ENCODE measurements at places on chromosomes 11 and 22. TPM values are rescaled to one million over a fixed set of nuclear protein-coding genes. Genes with fewer than 3 reads are reported as not detected.
A peak's percentile ranks its signal among the peaks of the same experiment; 100 is the strongest.

- DNase-seq: peak; percentile 61
Measured at GRCh38 chr11:119375337-119376196, 5.9 kb downstream of the USP2 start.

WBP2NL gene
- 4.9 TPM for total RNA-seq

TRPM5 gene
- 0.20 TPM for total RNA-seq

GAL3ST1 gene
- 3.5 TPM for total RNA-seq

DGCR6 gene
- total RNA-seq: 3.1 TPM

GRCh38 chr22:32205974-32206773 is 1.3 kb upstream of the RFPL2 start:
- DNase-seq: no peak

GRCh38 chr22:47012589-47013370 is 250.3 kb downstream of the TBC1D22A start:
- no peak for DNase-seq

DNA sequence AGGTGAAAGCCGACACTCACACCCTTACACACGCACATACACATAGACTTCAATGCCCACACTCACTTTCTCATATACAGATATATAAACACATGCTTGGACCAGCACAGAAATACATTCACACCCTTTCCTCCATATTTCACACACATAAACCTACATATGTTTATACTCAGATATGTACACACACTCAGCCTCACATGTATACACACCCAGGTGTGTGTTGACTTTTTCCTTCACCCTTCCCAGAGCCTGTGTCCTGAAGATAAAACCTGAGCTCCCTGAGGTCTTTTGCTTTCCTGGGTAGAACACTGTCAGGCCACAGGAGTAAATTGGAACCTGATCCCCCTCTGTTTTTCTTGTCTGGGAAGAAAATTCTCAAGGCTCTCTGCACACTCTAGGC is 62.8 kb downstream of the INSC start:
- DNase-seq: no peak

DNA sequence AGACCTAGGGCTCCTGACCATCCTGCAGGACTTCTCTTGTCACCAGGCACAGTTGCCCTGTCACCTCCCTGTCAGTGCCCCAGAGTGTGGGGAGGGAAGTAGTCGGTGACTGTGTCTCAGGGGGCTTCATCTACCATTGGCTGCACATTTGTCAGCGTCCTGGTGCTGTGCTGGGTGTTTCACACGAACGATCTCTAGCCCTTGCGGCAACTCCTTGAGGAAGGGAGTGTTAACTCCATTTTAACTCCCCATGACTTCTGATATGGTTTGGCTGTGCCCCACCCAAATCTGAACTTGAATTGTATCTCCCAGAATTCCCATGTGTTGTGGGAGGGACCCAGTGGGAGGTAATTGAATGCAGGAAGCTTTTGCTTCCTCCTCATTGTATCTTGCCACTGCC is 7.1 kb downstream of the TSKU start:
- DNase-seq: no peak

DNA sequence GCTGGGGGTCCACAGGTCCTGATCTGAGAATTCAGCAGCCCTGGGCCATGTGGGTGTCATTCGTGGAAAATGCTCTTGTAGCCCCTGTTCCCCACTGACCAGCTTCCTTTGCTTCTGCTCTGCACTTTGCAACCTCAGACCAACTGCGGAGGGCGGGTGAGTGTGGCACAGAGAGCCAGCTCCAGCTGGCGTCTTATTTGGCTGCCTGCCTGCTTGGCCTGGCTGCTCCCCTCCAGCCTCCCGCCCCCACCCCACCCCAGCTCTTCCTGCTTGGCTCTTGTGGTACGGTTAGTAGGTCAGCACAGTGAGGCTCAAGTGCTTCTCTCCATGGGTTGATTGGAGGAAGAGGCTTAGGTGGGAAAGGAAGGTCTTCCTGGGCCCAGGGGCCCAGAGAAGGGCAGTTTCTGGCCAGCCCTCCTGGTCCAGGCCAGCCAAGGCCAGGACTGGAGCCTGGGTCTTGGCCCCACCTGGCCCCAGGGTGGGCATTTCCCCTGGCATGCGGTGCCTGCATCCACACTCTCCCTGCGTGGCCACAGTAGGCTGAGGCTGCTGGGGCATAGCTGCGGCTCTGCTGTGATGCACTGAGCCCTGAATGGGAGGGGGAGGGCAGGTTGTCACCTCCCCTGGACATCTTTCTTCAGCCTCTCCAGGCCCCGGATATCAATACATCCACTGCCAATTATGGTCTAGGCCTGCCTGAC is 26.5 kb downstream of the MYO7A start:
- no peak for DNase-seq

- DNase-seq: no peak
Measured at GRCh38 chr11:2270322-2271076, at the start of gene ASCL2. TSS of gene ASCL2 (minus strand) at chr11:2270588. CDS start at chr11:2270332, 256 bp downstream.

CDC45 gene
- 2.1 TPM for total RNA-seq

SLC5A1 gene
- 0.63 TPM for total RNA-seq

PRMT3 gene
- 12.3 TPM for total RNA-seq

- no peak for DNase-seq
Measured at GRCh38 chr11:100674212-100674611, 12.9 kb upstream of the ARHGAP42 start.

GP1BB gene
- total RNA-seq: 5.5 TPM

CCDC73 gene
- 0.09 TPM for total RNA-seq

APOBEC3H gene
- total RNA-seq: not detected

GRCh38 chr11:101862391-101863233 is 52.2 kb upstream of the CEP126 start:
- DNase-seq: peak; percentile 45

DNA sequence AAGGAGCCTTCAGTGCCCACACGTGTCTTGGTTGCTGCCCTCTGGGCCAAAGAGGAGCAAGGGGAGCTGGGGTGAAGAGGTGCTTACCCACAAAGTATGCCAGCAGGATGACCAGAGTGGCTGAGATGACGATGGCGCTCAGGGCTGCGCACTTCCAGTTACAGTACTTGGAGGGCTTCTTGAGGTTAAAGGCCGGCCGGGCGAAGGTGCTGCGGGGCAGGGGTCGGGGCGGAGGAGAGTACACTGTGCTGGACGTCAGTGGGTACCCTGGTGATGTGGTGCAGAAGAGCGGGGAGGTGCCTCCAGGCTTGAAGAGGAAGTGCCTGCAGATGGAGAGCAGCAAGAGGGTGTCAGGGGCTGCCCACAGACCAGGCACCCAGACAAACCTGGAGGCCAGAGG is 315.0 kb upstream of the NARS2 start:
- DNase-seq: no peak

DNA sequence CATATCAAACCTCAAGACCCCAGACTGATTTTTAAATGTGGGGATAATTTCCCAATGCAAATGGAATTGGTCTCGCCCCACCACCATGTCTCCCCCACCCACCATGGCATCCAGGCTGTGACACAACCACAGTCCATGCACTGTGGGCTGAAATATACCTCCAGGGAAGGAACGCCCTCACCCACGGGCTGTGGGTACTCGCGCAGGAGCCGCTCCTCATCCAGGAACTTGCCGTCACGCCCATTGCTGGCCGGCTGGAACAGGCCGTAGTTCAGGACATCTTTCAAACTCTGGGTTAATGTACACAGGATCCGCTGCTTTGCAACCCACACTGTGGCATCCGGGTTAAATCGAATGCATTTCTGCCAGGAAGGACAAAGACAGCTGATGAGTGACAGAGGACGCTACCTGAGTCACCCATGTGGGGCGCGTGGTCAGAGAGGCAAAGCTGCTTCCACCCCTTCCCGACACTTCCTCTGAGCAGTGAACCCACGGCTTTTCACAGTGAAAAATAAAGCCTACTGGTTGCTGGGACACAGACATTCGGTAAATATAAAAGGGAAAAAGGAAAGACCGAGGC is 133.6 kb downstream of the SHANK2 start:
- peak; percentile 14 for DNase-seq

DNA sequence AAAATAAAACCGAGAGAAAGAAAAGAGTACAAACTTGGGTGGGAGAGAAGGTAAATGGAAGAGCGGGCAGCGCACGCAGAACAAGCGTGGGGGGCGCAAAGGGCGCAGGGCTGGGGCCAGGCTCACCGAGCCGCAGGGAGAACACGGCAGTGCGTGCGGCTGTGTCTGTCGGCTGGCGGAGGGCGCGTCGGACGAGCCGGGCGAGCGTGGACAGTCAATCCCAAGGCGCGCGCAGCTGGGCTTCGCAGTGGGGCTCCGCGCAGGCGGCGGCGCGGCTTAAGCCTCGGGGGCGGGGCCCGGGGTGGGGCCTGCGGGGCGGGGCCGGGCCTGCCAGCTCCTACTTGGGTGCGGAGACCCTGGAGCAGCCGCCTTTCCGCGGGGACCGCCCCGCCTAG is at the start of gene UCP2:
TSS of gene UCP2 (minus strand) at position 249 of the 395 bp plus-strand sequence. CDS start 4,465 bp downstream, outside the sequence.
- DNase-seq: peak; percentile 85

GRCh38 chr11:47400768-47401279 is 7.6 kb upstream of the SLC39A13 start:
- no peak for DNase-seq

RNF215 gene
- total RNA-seq: 19.7 TPM

LRRC74B gene
- total RNA-seq: 0.97 TPM

- no peak for DNase-seq
Measured at GRCh38 chr11:477052-477715, 27.1 kb downstream of the PTDSS2 start.

DNA sequence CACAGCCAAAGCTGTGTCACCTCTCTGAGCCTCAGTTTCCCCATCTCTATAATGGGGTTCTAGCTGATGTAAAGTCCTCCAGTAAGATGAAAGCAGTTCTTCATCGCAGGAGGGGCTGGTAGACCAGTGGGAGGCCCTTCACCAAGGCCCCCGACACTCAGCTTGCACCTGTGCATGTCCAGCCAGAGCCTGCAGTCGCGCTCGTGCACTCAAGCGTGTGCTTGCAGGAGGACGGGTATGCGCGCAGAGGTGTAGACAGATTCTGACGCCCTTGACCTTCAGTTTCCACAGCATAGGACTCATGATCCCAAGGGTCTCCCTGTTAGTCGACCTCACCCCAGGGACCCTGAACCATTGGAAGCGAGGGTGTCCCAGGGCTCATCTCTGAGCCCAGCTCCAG is 633.7 kb downstream of the TBC1D22A start:
- no peak for DNase-seq

DNA sequence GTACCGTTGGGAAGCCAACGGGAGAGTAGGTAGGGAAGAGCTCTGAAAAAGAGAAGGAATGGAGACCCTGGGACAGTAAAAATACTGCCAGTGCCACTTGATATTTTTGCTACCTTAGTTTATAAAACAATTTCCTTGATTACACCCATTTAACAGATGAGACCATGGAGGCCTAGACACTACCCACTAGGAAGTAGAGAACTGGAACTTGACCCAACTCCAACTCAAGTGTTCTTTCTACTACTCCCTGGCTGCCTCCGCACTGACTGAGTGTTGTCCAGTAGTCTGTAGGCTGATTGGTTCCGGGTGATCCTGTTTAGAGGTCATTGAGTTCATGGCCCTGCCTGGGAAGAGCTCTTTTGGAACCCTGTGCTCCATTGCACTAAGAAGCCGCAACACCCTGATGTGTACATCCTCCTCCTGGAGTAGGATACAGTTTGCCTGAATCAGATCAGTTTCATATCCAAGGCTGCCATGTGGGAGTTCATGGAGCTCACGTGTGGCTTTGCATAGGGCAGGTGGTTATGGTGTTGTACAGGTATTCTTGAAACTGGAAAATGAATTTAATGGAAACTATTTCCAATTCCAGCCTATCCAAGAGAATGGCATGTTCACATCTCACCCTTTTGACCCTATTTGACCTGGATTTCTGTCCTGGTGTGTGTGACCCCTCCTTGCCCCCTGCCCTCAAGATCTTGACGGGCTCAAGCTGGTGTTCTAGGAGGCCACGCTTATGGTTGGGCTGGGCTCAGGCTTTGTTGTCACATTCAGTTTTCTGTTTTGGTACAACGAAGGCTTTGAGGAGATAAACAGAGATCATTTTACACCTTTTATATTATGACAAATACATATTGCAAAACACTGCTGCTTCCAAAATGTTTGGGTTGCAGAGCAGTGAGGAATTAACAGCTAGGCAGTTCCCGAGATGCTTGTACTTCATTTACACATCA is 102.2 kb upstream of the NNMT start:
- peak; percentile 55 for DNase-seq

- DNase-seq: no peak
Measured at GRCh38 chr22:22738959-22739585, 94.7 kb downstream of the GGTLC2 start.

- DNase-seq: no peak
Measured at GRCh38 chr22:40400159-40400558, 29.8 kb downstream of the SGSM3 start.

GUCY1A2 gene
- total RNA-seq: 10.0 TPM

APOL5 gene
- total RNA-seq: not detected

DNA sequence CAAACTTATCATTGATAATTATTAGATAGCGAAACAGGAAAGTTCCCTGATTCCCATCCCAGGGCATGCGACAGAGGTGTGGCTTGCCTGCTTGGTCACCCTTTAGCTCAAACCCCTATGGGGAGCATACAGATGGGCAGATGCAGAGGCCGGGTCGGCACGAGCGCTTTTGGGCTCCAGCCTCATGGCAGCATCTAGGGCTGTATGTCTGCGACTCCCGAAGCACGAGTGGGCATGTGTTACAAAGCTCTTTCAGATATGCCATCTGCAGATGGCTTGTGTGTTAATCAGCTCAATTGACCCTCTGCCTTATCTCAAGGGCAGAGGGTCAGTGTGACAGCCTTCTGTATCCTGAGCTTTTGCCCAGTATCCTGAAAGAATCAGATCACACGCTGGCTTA is 2069.3 kb upstream of the RAG2 start:
- no peak for DNase-seq

- peak; percentile 51 for DNase-seq
Measured at GRCh38 chr22:27799015-27799826, 2.3 kb downstream of the MN1 start.

RASSF10 gene
- 12.2 TPM for total RNA-seq

GRCh38 chr11:43397251-43397650 is 38.5 kb downstream of the TTC17 start:
- DNase-seq: no peak

DNA sequence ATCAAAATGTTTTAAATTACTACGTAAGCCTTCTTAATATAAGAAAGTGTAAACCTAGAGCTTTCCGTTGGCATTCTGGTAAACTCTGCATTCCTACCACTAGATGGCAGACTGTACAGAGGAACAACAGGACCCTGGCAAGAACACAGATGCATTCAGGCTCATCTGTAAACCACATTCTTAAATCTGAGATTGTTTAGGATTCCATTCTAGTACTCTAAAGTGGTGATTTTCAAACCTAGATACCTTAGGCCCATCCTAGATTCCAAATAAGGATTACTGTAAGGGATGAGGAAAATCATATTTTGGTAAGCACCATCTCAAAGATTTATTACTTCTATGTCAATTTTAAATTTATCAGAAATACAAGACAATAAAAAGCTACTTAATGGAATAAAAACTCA is 26.9 kb downstream of the PICALM start:
- DNase-seq: peak; percentile 95

RIC3 gene
- total RNA-seq: 10.2 TPM

MB gene
- 2.0 TPM for total RNA-seq

OR8A1 gene
- total RNA-seq: not detected

- peak; percentile 80 for DNase-seq
Measured at GRCh38 chr11:33329705-33330329, 72.6 kb downstream of the HIPK3 start.

CAT gene
- 319 TPM for total RNA-seq
